Gastroesophageal sphincter (tissue), 4 donors: ENCODE measurements at places on chromosomes 12 and 14. TPM values are rescaled to one million over a fixed set of nuclear protein-coding genes. Genes with fewer than 3 reads are reported as not detected.
A peak's percentile ranks its signal among the peaks of the same experiment; 100 is the strongest.

- no peak for ATAC-seq
These were observed 28.7 kb downstream of the AICDA start for GRCh38 chr12:8584004-8584403.

DNA sequence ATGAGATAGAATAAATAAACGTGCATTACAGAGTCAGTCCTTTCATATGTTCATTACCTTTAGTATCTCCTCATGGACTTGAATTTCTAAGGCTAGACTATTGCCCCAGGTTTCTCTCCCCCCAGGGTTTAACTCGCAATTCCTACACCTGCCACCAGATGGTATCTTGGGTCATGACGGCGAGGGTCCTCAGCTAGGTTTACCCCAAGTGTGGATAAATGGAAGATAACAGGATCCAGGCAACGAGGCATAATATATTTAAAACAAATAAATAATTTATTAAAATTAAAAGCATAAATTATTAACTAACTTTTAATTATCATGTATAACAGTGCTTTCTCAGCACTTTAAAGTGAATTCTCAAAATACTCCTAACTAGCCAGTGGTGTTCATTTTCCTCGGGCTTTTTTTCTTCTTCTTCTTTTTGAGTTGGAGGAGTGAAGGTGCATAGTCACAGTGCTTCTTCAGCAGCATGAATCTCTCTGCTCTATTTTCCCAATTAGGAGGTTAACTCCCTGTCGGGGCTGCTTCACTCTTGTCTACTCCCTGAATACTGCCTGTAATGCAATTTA, 243.5 kb upstream of the CAND1 start:
- ATAC-seq: no peak

GRCh38 chr14:83559721-83560120, 1970.2 kb upstream of the FLRT2 start:
- no peak for ATAC-seq

DNA sequence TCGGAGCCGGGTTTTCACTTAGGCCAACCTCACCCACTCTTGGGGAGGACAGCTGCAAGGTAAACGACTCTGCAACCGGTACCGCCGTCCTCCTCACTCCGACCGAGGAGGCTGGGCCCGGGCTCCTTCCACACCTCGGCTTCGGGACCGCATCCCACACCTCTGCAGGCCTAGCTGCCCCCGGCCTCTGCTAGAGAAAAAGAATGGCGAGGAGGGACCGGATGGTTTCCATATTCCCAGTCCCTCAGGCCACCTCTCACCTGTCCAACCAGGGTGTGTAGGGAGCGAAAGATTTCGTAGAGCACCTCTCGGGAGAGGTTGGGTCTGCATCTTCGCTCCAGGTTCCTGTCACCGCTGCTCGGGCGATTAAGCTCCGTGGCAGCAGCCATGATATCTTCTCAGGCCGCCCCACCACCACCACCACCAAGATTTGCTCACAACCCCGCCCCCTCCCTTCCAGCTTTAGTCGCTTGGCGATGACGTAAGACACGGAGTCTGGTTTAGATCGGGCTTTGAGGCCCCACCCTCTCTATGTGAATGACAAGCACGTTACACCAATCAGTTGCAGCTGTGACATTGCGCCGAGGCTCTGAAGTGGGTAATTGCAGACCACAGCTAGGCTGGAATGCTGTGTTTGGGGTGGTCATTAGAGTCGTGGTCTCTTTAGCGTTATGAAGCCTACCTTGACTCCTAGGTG, at the start of gene MBIP:
Gene MBIP, minus strand, starts transcription at position 438 of the 697 bp plus-strand sequence. Its CDS starts 49 bp downstream, at position 389.
- peak; percentile 98 for ATAC-seq

- ATAC-seq: no peak
These were observed 171.1 kb downstream of the RPAP3 start for GRCh38 chr12:47534695-47535094.

DNA sequence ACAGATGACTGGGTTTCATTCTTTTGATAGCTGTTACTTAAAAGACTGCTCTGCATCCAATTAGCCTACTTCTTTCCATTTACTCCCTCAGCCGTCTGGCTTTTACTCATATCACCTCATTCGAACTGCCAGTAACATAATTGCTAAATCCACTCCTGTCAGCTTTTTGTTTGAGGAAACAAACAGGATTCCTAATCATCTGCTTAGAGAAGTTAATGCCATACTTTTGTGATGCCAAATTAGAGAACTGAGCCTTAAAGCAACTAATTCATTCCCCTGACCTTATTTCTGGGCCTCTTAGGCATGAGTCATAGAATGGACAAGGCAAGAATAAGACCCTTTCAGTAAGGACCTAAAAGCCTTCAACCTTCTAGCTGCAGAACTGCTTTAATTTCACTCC, 2.9 kb downstream of the OXA1L start:
- no peak for ATAC-seq

RFX4 gene
- not detected for total RNA-seq

NKX2-1 gene
- total RNA-seq: not detected

YY1 gene
- 61.2 TPM for total RNA-seq

ACSS3 gene
- total RNA-seq: 19.0 TPM
